Stimulated activated CD8-positive, alpha-beta memory T cell treated with anti-CD3 and anti-CD28 coated beads, Interleukin-7, amount 100 ng/mL, for 1 hour (primary cell): ENCODE measurements at places on chromosomes 12 and 14.

DNA sequence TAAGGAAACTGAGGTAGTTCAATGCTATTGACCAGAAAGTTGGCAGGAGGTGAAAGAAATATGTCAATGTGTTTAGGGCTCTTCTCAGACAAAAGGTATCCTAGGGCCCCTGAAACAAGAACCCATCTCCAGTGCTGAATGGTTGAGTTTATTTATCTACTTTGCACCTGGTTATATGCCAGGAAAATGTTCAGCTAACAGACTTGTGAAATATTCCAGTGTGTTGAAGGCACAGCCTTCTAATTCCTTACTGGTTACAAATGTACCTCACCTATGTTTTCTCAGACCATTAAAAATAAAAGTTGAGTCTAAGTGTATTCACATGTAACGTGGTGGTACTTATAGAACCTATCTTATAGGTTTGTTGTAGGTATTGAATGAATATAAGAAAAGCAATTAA, 511.7 kb upstream of the SEL1L start:
- no peak for DNase-seq

GRCh38 chr14:99878563-99878962, 85.3 kb downstream of the EML1 start:
- no peak for DNase-seq

- no peak for DNase-seq
These were observed at the start of gene IKZF4 for GRCh38 chr12:56020423-56021184. TSS of gene IKZF4 (plus strand) at chr12:56021043. CDS start at chr12:56021494, 451 bp downstream.

DNA sequence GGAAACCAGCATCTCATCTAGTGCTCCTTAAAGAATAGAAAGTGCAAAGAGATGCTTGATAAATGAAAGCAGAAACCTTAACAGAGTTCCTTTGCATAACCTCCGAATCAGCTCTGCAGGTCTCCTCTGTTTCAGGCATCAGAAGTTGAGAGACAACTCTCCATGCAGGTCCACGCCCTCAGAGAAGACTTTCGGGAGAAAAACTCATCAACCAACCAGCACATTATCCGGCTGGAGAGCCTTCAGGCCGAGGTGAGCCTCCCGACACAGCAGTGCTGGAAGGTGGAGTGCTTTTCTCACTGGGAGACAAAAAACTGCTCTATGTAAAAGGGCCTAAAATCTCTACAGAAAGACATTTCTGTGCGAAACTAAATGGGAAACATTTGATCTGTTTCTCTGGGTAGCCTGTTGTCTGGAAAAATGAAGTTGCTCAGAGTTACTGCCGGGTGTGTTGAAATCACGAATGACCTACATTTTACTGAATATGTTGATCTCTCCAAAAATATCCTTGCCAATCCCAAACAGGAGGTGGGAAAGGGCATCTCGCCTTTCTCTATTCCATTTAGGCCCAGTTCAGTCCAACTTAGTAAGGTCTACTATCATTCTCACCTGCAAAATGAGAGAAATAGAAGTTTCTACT, 54.9 kb downstream of the RAB35 start:
- no peak for DNase-seq
